NCI-H146 (cell line): ENCODE measurements at places on chromosomes 7 and 10.

DNA sequence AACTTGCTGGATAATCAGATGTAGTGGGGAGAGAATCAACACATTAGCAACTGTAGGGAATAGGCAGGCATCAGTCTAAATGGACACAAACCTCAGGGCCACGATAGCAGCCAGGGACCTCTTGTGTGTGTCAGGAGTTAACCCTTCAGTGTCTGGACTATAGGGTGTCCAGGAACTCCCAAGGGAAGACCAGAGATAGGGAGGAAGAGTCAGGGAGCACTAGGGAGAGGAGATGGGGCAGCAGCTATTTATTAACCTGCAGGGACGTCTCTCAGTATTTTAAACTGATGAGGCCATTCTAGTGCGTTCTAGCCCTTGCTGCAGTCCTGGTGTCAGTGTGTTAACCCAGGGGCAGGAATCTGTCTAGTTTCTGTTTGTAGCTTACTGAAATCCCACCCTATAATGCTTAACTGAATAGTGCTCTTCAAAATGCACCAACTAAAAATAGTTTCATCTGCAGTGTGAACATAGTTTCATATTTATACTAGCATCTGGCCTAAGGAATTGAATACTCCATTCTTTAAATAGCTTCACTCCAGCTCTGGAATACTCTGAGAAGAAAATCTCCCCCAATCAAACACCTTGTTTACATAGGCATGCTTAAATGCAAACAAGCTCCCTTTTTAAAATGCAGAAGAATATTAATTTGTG is 62.7 kb downstream of the ARID5B start:
- no peak for DNase-seq

- peak; percentile 19 for DNase-seq
Measured at GRCh38 chr10:100828738-100829096, 83.3 kb downstream of the PAX2 start.

GRCh38 chr7:40393660-40394059 is 258.9 kb downstream of the SUGCT start:
- DNase-seq = no peak

GRCh38 chr10:24849051-24849450 is 103.4 kb downstream of the PRTFDC1 start:
- DNase-seq = peak; percentile 87

DNA sequence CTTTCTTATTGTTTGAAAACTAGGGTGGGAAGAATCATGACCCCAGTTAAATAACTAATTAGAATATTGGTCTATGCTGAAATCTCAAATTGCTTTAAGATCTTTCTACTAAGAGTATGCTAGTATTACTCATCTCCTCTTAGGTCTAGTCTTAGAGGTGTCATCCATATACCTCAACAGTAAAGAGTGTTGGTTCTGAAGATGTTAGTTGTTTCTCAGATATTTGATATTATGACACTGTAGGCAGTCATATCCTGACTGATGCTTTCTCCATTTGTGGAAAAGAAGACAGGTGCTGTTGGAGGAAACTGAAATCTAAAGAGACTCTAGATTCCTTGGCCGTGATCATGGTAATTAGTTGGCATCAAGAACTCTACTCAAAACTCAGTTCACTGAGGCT is 21.2 kb downstream of the BPGM start:
- no peak for DNase-seq

DNA sequence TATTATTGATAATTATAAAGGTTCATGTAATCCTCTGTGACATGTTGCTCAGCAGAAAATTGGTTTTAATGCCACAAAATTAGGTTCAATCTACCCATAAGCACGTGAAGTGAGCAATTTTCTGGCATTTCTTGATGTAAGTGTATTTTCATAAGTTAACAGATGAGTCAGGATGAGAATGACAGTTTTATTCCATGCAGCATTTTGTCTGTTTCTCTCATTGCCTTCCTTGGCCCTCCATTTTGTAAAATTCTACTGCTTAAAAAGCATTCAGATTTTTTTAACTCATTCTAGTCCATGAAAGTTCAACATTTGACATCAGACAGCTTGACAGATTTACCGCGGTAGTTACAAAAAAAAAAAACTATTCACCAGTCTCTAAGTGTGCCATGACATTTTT is 4.0 kb upstream of the GFRA1 start:
- no peak for DNase-seq

DNA sequence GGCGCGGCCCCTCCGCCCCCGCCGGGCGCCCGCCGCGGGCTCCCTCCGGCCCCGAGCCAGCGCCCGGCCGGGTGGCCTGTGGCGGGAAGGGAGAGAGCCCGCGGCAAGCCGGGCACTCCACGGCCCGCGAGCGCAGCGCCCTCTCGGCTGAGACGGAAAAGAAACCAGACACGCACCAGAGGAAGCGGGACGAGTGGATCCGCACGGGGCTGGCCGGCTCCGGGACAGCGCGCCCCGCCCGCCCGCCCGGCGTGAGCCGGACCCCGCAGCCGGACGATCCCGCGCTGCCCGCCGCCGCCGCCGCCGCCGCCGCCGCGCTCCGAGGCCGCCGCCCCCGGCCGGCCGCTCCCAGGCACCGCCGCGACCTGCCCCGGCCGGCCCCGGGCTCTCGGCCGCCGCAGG is 300 bp downstream of the ARHGAP21 start:
- DNase-seq = no peak

- peak; percentile 36 for DNase-seq
Measured at GRCh38 chr7:2403718-2404648, 572 bp downstream of the CHST12 start.

- DNase-seq = no peak
Measured at GRCh38 chr7:124930655-124931597, 1.3 kb upstream of the POT1 start.

GRCh38 chr10:3141351-3142005 is 31.1 kb downstream of the PITRM1 start:
- no peak for DNase-seq

- no peak for DNase-seq
Measured at GRCh38 chr10:59096631-59097030, 79.8 kb upstream of the PHYHIPL start.

DNA sequence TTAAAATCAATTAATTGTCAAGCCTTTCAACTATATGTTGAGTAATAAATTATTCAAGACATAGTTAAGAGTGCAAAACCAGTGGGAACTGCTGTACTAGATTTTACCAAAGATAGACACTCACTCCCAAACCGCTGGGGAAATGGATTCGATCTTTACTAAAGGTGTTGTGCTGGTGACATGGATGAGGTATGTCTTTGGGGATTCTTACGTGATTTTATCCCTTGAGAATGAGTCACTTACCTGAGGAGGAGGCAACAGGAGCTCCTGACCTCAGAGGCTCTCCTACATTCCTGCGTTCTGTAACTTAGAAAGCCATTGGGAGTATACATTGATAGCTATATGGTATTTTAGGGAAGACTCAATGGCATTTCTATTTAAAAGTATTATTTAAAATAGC is 165.5 kb downstream of the PKD1L1 start:
- DNase-seq = no peak

DNA sequence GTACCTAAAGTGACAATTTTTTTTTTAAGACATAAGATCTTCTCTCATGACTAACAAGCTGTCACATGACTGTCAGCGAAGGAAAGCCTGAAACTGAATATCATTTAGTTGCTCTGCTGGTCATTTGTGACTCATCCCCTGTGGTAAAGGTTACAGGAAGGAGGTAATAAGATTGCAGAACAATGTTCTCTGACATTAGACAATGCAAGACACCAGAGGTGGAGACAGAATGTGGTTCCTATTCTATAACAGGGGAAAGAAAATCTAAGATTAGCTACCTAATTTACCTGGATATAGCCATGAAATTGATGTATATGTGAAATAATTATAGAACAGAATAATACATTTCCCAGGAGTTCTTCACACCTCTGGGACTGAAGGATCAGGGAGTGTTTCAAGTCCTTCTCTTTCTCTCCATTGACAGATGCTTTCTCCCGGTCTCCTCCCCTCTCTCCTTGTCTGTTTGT is 47.7 kb downstream of the LRGUK start:
- DNase-seq = no peak

GRCh38 chr7:138120140-138120827 is 44.0 kb downstream of the AKR1D1 start:
- no peak for DNase-seq

DNA sequence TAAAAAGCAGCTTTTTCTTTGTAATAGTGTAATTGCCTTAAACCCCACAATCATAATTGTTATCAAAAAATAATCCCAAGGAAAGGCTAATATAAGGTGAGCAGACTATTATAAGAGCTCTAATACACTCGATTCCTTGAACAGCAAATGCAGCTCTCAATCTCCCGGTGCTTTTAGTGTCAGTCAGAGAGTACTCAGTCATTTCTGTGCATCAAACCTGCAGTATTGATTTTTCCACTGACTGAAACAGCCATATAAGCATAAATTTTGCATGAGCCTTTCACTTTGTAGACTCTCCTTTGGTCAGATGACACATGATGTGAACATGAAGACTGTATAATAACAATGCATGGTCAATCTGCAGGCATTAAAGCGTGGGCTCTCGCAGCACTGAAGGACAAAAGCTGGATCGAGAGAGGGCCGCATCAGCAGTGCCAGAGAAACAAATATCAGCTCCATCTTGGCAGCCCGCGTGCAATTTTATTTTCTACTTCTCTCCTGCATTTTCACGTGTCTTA is 272.0 kb downstream of the POU6F2 start:
- DNase-seq = peak; percentile 32

DNA sequence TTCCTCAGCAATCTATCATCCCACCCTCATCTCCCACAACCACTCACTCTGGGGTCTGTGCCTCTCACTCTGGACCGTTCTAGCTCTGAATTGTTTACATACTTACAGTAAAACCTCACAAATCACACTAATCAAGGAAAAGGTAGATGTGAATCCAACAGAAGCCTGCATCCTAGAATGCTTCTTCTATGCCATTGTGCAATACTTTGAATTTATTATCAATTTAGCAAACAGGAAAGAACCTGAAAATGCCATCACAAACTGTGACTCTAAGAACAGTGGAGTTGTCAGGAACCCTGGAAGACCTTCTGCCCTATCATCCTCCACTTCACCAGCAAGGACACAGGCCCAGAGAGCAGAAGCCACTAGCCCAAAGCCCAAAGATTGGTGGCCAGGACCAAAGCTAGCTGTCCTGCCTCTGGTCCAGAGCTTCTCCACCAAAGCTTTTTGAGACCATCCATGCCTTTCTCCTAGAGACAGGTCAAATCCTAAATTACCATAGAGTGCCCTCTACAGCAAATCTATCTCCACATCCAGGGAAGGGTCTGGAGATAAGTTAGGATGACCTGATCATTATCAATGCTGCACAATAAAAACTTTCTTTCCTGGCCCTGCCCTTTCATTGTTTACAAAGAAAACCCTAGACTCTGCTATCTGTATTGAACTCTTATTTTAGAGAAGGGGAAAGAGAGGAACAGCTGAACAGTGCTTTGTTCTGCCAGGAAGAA is 2.4 kb downstream of the SORBS1 start:
- no peak for DNase-seq

- no peak for DNase-seq
Measured at GRCh38 chr10:114881417-114881816, 56.6 kb upstream of the TRUB1 start.

DNA sequence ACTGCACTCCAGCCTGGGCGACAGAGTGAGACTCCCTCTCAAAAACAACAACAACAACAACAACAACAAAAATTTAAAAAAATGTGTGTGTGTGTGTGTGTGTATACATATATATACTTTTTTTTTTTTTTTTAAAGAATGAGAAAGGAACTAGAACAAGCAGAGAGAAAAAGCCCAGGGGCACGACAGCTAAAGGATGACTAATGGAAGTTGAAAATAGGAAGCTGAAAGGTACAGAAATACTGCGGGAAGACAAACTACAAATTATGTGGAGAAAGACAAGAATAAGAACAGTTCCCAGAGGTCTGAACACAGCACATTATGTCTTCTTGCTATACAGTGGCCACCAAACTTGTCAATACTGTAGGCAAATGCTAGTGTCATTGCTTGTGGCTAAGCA is 141.9 kb upstream of the PRSS1 start:
- no peak for DNase-seq

GRCh38 chr7:105596866-105597265 is 15.6 kb upstream of the EFCAB10 start:
- no peak for DNase-seq

DNA sequence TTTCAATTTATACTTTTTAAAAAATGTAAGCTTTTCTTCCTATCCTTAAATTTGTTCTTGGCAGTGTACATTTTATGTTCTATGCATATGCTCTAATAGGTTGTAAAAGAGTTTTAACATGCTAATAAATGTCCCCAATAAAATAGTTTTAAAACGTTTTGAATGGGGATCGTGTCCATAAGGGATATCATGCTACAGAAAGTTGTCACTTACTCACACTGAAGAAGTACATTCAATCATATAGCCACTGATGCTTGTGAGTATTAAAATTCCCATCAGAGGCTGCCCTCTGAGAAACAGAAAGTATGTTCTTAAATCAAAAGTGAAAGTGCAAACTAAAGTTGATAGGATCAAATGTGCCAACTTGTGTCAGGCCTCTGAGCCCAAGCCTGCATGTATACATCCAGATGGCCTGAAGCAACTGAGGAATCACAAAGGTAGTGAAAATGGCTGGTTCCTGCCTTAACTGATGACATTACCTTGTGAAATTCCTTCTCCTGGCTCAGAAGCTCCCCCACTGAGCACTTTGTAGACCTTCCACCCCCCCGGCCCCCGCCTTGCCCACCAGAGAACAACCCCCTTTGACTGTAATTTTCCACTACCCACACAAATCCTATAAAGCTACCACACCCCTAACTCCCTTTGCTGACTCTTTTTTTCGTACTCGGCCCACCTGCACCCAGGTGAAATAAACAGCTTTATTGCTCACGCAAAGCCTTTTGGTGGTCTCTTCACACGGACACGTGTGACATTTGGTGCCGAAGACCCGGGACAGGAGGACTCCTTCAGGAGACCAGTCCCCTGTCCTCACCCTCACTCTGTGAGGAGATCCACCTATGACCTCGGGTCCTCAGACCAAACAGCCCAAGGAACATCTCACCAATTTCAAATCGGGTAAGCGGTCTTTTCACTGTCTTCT is 877 bp upstream of the NOD1 start:
- DNase-seq = no peak

GRCh38 chr10:44395902-44396670 is 11.2 kb upstream of the CXCL12 start:
- no peak for DNase-seq

- DNase-seq = no peak
Measured at GRCh38 chr10:123385508-123386080, 231.4 kb downstream of the BUB3 start.

GRCh38 chr7:1486571-1486970 is 17.6 kb downstream of the INTS1 start:
- no peak for DNase-seq
